NCI-H1417 (cell line): ENCODE measurements at places on chromosomes 5 and 9.

- DNase-seq: peak; percentile 84
Observed at GRCh38 chr9:137034709-137035506, 3.0 kb upstream of the FUT7 start.

GRCh38 chr9:20663133-20663532 is 20.9 kb upstream of the FOCAD start:
- no peak for DNase-seq

DNA sequence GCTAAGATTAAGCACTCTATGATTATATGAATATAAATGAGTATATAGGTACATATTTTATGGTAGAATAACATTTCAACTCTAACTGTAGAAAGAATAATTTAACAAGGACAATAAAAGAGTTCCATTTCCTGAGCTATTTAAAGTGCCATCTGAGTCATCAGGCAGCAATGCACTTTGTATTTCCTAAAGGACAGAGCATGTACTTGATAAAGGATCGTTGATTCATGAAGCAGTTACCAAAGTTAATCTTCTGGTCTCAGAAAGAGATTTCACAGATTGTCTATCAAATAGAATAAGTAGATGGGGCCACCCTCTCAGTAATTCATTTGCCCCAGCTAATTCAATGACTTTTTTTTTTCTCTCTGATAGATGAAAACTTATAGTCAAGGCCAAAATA is 747.8 kb downstream of the CDH18 start:
- DNase-seq: no peak

DNA sequence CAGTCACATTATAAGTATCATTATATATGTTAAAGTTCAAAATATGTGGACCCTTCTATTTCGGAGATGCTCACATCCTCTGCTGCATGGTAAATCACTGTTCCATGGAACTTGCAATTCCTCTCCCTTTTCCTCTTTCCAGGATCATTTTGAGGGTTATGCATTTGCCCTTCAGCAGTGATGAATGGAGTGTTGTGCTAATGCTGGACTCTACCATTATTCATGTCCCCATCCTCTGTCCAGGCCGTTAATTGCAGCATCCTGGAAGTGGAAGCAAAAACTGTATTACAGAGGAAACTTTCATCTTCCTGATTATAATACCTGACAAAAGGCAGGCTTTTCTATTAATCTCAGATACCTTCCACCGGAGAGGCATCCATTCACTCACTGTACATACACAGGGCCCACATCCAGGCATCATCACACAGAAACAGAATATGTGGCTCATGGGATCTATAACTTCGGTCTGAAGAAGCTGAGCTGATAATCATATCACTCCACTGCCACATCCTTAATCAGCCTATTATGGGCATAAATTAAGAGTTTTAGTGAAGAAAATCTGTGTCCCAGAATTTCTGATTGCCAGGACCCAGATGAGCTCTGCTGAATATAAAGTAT is 65.0 kb upstream of the ACO1 start:
- no peak for DNase-seq

- DNase-seq: no peak
Observed at GRCh38 chr5:169873642-169874041, 106.7 kb downstream of the INSYN2B start.

DNA sequence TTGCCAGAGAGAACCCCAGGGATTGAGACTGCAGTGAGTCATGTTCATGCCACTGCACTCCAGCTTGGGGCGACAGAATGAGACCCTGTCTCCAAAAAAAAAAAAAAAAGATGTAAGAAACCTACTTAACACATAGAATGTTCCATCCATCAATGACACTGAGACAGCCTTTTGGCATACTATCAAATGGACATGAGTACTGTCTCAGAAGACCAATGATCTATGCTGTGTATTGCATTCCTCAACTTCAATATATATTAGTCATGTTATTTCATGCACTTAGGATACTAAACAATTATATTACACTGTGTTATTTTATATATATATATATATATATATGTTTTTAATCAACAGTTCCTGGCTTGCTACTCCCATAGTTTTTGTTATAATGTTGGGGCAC is 57.1 kb upstream of the ANKH start:
- no peak for DNase-seq

- no peak for DNase-seq
Observed at GRCh38 chr5:156444753-156445291, 117.9 kb downstream of the SGCD start.

DNA sequence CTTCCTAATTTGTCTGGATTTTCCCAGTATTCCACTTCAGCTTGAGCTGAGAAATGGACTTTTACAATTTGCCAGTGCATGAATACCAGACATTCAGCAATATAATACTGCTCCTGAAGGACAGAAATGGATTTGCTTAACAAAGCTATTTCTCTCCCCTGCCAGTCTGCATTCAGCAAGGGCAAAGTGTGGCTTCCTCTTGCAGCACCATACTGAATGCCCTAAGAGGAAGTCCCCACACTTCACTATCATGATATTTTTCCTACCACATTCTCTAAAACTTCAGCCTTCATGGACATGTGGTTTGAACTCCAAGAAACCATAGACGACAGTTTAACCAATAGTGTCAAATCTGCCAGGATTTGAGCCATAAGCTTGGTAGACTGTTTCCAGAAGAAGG is 19.8 kb upstream of the TLE4 start:
- no peak for DNase-seq
